ENCODE measurements at places on chromosomes 13 and 19.

- no peak for DNase-seq
These were observed 444 bp downstream of the PROSER1 start for GRCh38 chr13:39037410-39037879.

GRCh38 chr13:94268661-94269060 lies 210.8 kb downstream of the DCT start:
- DNase-seq, result no peak

DNA sequence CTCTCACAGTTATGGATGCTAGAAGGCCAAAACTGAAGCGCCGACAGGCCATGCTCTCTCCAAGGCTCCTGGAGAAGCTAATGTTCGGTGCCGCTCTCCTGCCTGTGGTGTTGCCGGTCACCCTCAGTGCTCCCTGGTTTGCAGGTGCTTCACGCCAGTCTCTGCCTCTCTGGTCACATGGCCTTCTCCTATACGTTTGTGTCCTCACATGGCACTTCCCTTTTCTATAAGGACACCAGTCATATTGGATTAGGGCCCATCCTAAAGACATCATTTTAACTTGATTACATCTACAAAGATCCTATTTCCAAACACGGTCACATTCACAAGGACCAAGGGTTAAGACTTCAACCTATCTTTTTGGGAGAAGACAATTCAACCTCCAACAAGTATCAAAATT lies 671.3 kb upstream of the ARGLU1 start:
- DNase-seq, result no peak

DNA sequence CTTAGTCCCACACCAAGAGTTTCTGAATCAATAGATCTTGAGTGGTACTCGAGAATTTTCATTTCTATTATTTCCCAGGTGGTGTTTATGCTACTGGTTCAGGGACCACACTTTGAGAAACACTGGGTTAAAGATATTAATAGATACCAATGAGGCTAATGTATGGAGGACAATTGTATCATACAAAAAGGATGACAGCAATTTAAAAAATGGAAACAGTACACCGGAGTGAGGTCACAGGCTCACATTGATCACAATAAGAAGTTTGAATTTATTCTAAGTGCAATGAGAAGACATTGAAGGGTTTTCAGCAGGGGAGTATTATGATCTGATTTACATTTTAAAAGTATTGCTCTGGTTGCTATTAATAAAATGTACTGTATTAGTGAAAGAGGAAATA lies 488.3 kb downstream of the PCDH17 start:
- DNase-seq, result no peak

GRCh38 chr13:24005755-24006281 lies 108.5 kb upstream of the C1QTNF9B start:
- no peak for DNase-seq

GRCh38 chr19:13841086-13841961 lies 35.6 kb upstream of the NANOS3 start:
- DNase-seq, result peak; percentile 79

- DNase-seq, result no peak
These were observed 191.1 kb downstream of the RGCC start for GRCh38 chr13:41648314-41648935.

DNA sequence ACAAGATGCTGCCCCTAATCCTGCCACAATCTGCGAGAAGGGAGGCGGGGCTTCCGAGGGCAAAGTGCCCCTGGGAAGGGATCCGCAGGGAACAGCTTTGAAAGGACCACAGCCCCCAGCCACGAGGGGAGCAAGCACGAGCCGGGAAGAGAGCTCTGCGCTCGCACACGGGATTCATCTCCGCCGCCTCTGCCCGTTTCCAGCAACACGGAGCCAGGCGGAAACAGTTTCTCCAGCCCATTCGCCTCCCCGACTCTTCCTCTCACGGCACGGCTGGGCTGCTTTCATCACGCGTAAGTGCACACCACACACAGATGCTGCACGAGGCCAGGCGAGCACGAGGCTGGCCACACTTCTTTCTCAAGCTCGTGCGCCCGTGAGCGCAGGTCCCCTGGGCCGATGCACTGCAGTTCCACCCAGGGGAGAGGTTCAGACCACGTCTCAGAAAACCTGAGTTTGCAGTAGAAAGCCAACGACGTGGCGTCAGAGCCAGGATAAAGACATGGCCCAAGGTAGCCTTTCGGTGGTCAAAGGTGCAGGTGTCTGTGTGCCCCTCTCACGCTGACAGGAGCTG lies 33.6 kb downstream of the NAXD start:
- DNase-seq, result peak; percentile 80

DNA sequence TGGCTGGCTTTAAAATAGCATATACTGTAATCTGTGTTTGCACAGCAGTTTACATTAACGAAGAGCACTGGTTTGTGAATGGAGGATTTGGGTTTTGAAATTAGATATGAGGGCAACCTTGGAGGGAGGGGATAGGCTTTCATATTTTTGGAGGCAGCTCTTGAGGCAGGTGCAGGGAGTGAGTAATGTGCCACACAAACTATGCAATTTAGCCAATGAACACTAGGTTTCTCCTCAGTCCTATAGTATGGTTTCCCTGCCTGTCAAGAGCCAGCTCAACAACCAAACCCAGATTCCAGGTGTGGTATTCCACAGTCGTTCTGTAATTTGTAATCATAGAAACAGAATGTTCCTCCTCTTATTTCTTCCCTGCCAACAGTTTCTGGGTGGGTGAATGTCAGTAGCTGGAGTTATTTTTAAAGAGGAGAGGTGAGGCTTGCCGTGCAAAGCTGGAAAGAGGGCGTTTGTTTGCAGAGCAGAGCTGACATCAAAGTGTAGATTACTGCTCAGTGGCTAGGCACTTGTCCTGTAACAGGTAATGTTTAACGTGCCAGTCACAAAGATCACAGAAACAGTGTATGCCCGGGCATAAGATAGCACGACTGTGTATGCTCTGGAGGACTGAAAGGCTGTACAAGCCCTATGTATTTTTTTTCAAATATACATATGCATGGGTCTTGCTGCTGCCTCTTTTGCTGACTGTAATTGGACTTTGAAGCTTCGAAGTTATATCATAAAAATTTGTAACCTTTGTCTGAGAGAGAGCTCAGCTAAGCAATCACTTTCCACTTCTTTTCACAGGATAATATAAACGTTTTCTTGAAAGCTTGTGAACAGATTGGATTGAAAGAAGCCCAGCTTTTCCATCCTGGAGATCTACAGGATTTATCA lies 124.2 kb downstream of the LMO7 start:
- DNase-seq, result no peak
